ENCODE measurements at places on chromosomes 2 and 18. TPM values are rescaled to one million over a fixed set of nuclear protein-coding genes. Genes with fewer than 3 reads are reported as not detected.

DNA sequence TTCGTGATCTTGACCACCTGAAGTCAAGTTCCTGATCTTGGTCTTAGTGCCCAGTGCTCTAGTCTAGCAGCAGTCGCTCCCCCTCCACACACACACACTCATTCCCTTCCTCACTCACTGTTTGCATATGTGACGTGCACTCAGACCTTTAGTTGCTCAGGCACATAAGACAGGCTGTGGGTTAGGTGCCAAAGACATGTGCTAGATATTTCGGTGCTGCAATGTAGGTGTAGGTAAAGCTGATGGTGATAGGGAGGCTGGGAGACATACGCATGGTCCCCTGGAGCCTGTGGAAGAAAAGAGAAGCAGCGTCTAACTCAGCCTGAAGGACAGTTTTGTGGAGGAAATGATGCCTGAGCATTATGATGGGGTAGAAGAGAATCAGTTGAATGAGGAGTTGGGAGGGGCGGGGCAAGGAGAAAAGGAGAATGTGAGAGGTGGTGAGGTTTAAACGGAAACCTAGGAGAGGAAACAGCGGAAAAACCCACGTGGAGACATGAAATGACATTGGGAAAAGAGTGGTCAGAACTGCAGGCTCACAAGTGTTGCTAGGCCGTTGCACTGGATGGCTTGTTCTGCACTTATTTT is 3.8 kb downstream of the TTC39C start:
- no peak for DNase-seq

- no peak for DNase-seq
Measured at GRCh38 chr2:11903085-11903606, 156.7 kb downstream of the LPIN1 start.

GRCh38 chr18:22566703-22567420 is 149.1 kb upstream of the CTAGE1 start:
- DNase-seq, result no peak

DNA sequence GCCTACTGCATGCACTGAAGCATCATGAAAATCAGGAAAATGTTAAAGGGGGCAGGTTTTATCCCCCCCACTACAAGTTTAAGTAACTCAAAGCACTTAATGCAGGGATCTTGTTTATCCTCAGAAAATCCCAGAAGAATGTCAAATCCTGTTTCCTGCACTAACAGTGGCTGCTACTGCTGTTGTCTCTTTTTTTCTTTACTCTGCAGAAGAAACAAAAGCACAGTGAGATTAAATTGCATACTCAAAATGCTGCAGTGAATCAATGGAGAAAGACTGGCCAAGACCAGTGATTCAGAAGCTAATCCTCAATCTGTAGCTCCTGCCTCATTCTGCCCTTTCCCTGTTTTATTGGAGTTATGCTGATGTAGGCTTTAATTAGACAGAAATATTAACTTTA is 332.3 kb upstream of the FIGN start:
- no peak for DNase-seq

GRCh38 chr18:47679864-47680263 is 250.6 kb downstream of the SMAD2 start:
- DNase-seq, result no peak

- DNase-seq, result no peak
Measured at GRCh38 chr2:45636008-45636407, 15.5 kb upstream of the PRKCE start.

DNA sequence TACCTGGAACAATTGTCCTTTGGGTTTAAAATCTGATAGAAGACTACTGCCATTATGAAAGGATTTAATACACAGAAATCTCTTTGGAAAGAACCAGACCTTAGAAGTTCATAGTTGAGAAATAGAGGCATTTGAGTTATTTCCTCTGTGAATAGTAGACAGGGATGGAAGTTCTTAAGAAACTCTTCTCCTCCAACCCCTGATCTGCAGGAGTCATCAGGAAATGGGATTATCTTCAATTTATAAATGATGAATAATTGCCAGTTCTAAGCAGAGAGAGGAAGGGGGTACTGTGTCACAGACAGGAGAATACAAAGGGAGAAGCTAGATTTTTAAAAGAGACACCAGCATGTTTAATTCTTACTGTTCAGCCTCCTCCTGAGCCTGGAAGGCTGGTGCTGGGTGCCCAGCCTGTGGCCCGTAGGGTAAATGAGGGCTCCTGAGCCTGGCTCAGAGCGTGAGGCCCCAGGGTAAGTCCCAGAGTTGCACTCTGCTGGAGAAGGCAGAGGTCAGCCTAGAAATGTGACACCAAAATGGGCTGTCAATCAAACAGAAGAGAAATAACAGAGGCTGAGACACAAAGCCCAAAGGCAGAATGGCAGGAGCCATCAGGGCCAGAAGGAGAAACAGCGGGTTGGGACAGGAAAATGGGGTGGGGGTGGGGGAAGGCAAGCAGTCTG is 58.2 kb upstream of the PKDCC start:
- DNase-seq, result no peak

DNA sequence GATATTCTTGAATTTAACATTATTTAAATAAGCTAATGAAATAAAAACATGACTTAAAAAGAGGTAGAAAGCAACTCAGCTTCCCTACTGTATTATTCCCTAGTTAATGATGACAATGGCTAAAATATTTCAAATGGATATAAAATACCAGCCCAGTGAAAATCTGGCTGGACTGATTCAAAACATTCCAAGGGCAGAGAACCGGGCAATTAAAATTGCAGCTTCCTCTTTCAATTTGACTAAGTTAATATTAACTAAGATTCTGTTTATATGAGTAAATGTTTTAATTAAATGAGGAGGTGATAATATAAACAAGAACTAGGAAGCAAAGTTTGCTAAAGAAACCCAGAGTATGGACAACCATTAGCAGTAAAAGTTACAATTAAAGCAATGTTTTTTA is 65.6 kb downstream of the RAPH1 start:
- no peak for DNase-seq

- DNase-seq, result no peak
Measured at GRCh38 chr2:195642679-195643068, 14.4 kb upstream of the SLC39A10 start.

DNA sequence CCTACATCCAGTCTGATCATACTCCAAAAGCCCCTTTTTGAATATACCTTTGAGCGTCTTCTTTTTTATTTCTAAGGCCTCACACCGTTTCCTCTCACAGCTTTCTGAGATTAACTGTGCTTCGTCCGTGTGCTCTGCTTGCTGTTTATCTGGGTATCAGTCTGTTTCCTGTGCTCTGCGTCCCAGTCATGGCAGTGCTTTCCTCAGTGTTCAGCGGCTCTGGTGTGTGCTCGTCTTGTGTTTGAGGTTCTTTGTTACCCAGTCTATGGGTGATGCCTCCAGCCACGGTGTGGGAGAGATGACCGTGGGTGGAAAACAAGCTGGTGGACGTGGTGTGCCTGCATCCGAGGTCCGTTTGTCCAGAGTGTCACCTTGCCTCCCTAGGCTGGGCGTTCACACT is 33.6 kb upstream of the BIN1 start:
- no peak for DNase-seq

- DNase-seq, result no peak
Measured at GRCh38 chr2:105895990-105896764, 151.5 kb downstream of the NCK2 start.

- no peak for DNase-seq
Measured at GRCh38 chr2:229060147-229060546, 210.9 kb downstream of the PID1 start.

DNA sequence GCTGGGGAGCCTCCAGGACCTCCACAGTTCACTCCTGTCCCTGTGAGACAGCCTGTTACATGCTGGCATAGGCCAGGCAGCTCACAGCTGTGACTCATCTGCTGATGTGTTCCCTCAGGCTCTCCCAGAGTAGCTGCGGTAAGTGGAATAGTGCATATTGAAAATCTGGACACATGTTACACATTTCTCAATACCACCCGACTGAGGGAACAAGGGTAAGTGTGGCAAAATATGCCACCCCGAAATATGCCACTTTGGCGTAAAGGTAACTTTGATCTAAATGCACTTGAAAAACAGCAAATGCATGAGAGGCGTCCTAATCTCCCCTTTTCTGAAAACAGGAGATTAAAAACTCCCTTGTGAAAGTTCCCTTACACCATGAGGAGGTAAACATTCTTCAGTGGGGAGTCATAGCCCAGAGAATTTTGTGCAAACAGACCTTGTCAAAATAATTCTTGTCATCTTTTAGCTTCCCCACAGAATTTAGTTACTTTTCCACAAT is 557.9 kb downstream of the CCDC85A start:
- DNase-seq, result no peak

DNA sequence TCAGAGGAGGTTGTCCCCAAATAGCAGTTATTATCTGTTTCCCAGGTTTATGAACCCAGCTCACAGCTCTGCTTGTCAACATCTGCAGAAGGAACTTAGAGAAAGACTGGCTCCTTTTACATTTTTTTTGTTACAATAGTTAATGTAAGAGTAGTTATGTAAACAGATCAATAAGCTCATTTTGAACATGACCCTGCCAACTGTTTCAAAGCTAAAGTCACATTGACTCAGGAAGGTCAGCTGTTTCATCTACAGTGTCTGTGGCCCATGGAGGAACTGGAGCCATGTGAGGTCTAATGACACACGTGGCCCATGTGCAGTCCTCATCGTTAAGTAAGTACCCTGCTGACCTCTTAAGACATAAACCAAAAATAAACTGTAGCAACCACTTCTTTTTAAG is 97.1 kb downstream of the SH3RF3 start:
- DNase-seq, result no peak

DNA sequence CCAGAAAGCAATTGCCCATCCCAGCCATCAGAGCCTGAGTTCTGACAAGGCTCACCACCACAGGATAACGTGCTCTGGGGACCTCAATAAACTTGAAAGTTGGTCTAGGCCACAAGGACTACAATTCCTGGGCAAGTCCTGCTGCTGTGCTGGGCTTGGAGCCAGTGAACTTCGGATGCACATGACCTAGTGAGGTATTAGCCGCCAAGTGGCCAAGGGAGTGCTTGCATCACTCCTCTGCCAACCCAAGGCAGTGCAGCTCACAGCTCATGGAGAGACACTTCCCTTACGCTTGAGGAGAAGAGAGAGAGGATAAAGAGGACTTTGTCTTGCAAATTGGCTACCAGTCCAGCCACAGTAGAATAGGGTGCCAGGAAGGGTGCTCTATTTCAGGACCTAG is 219.6 kb downstream of the MBD2 start:
- no peak for DNase-seq

DNA sequence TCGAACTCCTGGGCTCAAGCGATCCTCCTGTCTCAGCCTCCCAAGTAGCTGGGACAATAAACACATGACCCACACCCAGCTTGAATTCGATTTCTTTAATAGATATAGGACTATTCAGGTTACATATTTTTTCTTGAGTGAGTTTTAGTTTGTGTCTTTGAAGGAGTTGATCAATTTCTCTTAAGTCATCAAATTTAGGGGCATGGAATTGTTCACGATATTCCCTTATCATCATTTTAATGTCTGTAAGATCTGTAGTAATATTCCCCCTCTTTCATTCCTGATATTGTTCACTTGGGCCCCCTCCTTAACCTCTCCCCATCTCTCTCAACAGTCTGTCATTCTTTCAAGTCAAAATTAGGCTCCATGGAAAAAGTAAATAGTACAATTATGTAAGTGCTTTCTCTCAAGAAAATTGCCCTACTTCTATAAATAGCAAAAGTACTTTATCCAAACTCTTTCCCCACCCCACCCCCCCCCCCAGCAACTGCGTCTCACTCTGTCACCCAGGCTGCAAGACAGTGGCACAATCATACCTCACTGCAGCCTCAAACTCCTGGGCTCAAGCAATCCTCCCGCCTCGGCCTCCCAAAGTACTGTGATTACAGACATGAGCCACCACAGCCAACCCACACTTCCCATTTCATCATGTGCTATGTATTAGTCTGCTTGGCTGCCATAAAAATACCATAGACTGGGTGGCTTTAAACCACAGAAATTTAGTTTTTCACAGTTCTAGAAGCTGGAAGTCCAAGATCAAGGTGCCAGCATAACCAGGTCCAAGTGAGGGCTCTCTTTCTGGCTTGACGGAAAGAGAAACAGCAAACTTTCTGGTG is 20.1 kb downstream of the WDR33 start:
- no peak for DNase-seq

GRCh38 chr2:210363261-210363660 is 48.3 kb upstream of the MYL1 start:
- no peak for DNase-seq

GRCh38 chr18:57135699-57136098 is 11.2 kb upstream of the BOD1L2 start:
- DNase-seq, result no peak

DNA sequence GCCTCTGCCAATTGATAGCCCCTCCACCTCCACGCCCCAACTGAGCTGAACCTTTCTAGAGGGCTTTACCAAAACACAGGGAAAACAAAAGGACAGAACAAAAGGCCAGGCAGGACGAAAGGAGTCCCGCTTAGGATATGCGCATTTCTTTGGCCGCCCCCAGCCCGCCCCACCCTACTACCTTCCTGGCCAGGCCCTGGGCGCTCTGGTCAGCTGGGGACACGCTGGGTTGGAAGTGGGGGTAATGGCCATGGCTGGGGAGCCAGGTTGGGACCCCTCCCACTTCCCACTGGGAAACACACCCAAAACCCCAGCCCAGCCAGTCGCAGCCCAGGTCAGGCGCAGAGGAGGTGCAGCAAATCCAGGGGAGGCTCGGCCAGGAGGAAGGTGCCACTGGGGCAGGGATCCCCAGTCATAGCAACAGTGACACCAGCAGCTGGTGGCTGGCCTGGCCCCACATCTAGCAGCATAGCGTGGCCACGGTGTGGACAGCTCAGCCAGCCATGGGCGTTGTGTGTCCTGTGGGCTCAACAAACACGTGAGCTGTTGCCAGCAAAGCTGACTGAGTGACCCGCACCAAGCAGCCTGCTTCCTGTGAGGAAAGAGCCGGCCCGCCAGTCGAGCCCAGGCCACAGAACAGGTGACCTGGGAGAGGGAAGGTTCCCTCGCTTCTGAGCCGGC is 24.6 kb upstream of the B3GNT7 start:
- DNase-seq, result no peak

DNA sequence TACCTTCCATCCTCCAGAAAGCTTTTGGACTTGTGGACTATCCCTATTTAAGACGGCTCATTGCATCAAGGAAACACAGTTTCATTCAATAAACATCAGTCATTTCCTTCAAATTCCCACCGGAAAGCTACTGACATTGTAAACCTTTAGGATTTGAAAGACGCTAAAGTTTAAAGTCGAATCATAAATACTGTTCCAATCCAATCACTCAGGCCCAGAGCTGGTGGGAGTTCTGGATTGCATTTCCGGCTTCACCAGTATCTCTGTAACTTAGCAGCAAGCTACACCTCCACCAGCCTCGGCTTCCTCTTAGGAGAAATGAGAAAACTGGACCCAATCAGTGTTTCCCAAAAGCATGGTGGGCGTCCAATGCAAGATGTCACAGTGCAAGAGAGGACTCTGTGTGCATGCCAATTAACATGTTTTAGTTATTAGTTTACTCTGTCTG is 1.6 kb downstream of the WDFY1 start:
- no peak for DNase-seq

DNA sequence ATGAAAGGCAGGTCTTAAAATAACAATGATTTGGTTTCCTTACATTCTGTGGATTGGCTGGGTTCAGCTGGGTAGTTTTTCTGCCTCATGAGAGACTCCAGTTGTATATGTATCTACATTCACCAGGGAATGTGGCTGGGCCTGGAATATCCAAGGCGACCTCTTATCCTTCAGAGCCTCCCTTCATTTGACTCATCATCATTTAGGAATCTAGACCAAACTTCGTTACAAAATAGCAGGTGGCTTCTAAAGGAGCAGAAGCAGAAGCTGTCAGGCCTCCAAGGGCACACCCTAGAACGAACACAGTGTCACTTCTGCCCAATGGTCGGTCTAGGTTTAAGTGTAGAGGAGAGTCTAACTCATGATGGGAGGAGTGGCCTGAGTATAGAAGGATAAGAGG is 204.2 kb downstream of the EN1 start:
- no peak for DNase-seq

The UGT1A10 gene
- not detected for polyA plus RNA-seq

The LRRC30 gene
- 0.40 TPM for polyA plus RNA-seq

The SLC14A1 gene
- polyA plus RNA-seq, result 4.5 TPM

Data from right renal cortex interstitium (tissue), 3 donors.